ENCODE measurements at places on chromosomes 2 and 18.

- DNase-seq, result peak; percentile 54
Observed at GRCh38 chr2:118309946-118310680, 221.8 kb downstream of the INSIG2 start.

DNA sequence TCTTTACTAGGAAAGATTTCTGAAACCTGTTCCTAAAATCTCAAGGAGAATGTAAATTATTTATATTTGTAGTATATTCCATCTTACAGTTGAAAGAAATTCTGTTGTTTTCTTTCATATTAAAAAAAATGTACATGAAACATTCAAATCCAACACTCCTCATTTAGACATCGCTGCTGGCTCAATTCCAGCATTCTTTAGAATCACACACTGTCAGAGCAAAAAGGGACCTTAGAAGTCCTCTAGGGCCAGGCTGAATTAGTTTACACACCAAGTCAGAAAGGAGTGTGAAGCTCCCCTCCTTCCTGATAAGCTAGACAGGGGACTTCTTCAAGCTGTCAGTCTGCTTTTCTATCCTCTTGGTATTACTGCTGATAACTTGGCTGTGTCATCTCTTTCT, 158.6 kb upstream of the LTBP1 start:
- DNase-seq, result no peak

GRCh38 chr2:233219848-233220247, 31.6 kb upstream of the ATG16L1 start:
- DNase-seq, result no peak

- no peak for DNase-seq
Observed at GRCh38 chr18:8478968-8479370, 130.3 kb upstream of the RAB12 start.

GRCh38 chr2:9991221-9991620, 39.7 kb downstream of the GRHL1 start:
- DNase-seq, result no peak

GRCh38 chr18:59060551-59060950, 79.1 kb upstream of the SEC11C start:
- DNase-seq, result no peak

GRCh38 chr2:226115102-226115831, 684.4 kb downstream of the IRS1 start:
- DNase-seq, result no peak

DNA sequence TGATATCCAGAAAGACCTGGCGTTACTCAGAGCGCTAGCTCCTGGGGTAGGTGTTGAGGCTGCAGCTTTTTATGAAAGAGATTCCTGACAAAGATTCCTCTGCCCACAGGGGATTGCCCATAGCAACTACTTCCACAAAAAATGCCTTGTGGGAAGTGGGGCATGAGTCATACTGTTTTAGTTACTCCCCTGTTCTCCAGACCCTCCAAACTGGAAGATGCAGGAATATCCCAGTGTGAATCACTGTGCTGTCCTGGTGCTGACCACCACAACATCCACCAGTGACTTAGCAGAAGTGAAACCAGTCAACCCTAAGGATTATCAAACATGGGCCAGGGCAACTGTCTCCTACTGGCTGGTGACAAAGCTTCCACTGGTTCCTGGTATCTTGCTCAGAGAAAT, 61.8 kb downstream of the CDH2 start:
- no peak for DNase-seq

Data from activated CD8-positive, alpha-beta memory T cell treated with anti-CD3 and anti-CD28 coated beads, Interleukin-2, amount 50 U/mL, for 4 hours (primary cell).